ENCODE measurements at places on chromosomes 3 and 15.

DNA sequence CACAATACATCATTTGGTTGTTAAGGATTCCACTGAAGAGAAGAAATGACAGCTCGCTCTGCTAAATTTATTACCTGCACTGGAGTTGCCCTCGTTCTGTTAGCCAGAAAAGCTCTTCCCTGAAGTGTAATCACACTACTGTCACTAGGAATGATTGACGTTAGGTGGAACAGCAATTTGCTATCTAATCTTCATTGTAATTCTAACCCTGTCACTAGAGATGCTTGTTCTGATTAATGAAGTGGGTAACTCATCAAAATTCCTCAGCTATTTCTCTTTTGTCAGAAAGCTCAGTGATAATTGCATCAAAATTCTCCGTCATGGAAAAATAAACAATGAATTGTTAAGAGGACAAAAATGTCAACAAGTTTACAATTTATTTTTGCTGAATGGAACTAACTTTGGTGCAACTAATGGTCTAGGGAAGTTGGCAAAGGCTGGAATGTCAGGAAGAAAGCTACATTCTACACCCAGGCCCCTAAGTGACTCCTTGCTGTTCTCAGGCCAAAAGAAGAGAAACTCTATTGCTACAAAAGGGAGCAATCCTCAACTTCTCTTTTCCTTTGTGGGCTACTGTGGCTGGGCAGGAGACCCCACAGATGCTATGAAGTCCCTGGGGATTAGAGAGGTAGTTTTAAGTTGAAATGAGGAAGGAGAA is 34.1 kb downstream of the CCDC191 start:
- DNase-seq: no peak

DNA sequence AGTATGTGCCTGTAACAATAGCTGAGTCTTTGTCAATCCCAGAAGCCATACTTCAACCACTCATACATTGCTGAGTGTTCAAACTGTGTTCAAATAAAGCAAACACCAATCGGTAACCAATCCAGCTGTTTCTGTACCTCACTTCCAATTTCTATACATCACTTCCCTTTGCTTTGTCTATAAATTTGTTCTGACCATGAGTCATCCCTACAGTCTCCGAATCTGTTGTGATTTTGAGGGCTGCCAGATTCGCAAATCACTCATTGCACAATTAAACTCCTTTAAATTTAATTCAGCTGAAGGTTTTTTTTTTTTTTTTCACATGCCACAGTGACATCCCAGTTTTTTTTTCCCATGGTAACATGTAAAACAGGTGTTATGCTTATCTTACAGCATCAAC is 870.3 kb downstream of the NAALADL2 start:
- no peak for DNase-seq

DNA sequence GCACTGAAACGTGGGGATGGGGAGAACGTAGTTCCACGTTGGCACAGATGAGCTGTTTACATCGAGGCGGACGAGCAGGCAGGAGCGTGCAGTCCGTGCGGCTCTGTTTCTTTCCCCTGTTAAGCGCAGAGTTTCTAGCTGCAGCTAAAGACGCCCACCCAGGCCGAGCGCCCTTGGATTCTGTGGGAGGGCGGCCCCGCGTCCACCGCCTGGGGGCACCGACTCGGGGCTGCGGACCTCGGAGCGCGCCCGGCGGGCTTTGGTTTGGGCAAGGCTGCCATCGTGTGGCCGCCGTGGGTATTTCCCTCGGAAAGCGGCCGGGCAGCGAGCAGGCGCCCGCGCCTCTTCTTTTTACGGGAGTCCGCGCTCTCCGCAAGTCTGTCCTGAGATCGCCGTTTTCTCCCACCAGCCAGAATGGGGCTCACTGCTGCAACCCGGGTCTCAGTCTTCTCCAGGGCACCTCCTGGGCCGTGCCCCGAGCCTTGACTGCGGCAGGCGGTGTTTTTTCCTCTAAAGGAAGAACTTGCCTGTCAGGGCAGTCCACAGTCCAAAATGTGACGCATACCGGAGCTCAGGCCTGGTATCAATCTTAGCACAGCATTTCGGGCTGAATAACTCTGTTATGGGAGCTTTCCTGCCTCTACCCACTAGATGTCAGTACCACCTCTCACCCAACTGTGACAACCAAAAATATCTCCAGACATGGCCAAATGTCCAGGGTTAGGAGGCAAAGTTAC is 219.9 kb upstream of the IGF1R start:
- peak; percentile 80 for DNase-seq

GRCh38 chr15:57609805-57610529 is 18.3 kb downstream of the MYZAP start:
- no peak for DNase-seq

DNA sequence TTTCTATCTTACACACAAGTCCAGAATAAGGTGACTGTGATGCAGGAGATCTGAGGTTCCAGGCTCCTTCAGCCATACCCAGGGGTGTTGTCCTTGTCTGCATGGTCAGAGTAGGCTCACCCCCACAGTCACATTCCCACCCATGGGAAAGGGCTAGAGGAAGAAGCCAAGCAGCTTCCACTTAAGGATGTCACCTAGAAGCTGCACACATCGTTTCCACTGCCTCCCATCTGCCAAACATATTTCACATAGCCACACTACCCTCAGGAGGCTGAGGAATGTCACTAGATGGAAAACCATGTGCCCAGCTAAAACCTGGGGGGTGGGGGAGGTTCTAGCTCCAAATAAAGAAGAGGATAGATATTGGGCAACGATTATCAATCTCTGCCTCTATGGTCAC is 58.1 kb downstream of the TMEM39A start:
- no peak for DNase-seq

All from D721Med (cell line).